ENCODE measurements at places on chromosomes 1 and 21. TPM values are rescaled to one million over a fixed set of nuclear protein-coding genes. Genes with fewer than 3 reads are reported as not detected.

DNA sequence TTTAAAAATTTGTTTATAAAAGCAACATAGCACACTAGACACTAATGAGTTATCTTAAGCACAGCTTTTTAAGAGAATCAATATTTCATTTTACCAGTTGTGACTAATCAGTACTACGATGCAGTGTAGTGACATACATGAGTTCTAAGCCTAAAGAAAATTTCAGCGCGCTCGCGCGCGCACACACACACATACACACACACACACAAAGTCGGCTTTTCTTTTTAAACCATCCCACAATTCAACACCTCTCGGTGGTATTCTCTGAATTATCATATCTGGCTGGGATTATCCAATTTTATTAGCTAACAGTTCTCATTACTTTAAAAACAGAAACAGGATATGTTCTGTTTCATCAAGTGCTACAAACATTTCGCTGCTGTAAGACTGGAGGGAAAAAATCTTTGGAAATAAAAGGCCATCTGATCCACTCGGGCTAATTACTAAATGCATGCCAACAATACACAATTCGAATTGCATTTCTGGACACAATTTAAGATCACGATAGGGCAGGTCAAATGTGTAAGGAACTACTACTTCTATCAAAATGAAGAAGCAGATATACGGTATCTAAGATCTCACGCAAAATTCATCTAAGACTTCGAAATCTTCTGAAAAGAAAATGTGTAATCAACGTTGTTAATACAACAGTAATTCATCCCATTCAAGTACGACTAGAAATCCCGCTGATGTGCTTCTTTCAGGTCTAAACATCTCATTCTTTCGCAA, 1.2 kb downstream of the TUT4 start:
- H3K36me3 ChIP-seq = no peaks in the 10 kb centered on the region
- DNase-seq = peak; percentile 33
- peaks cover 40% of the 10 kb centered on the region for H3K4me1 ChIP-seq
- no peaks in the 10 kb centered on the region for H3K27me3 ChIP-seq
- no peak overlapping the region for H3K4me3 ChIP-seq

The KRTAP7-1 gene
- not detected for total RNA-seq

GRCh38 chr1:100795646-100795985, 76.1 kb downstream of the VCAM1 start:
- no peak for DNase-seq
- peaks cover 3% of the 10 kb centered on the region for H3K27me3 ChIP-seq
- H3K36me3 ChIP-seq = peaks cover 3% of the 10 kb centered on the region
- no peak overlapping the region for H3K4me3 ChIP-seq
- H3K27ac ChIP-seq = no peak overlapping the region

DNA sequence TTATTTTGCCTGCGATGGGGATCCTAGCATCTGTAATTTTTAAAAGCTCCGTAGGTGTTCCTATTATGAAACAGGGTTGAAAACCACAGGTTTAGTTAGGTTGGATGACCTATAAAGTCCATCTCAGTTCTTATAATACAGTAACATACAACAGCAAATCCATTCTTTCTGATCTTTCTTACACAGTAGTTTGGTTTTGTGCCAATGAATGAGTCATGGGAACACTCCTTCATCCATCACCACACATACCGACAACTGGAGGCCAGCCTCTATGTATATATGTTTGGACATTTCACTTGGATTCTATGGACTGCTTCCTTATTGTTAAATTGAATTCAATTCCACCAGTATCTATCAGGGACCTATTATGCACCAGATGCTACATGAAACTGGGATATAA, 118.4 kb upstream of the L1TD1 start:
- H3K27me3 ChIP-seq = no peaks in the 10 kb centered on the region
- DNase-seq = peak; percentile 44
- H3K4me3 ChIP-seq = no peak overlapping the region

DNA sequence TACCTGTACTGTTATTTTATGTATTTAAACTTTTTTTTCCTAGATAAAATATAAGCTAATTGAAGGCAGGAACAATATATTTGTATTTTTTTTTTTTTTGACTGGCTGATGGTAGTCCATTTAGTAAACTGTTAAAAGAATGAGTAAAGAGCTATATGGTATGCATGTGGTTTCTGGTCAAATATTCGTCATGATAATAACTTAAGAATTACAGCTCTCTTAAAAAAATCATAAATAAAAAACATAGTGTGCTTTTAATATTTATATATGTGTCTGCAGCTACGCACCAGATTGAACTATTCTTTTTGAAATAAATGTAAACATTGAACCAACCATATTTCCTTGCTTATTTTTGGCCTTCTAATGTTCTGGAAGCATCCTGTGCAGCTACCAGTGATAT, 272.3 kb upstream of the C1orf105 start:
- no peak for DNase-seq
- peaks cover 61% of the 10 kb centered on the region for H3K4me1 ChIP-seq
- peaks cover 14% of the 10 kb centered on the region for H3K36me3 ChIP-seq
- H3K27ac ChIP-seq = peak overlapping the region; percentile 54
- no peak overlapping the region for H3K4me3 ChIP-seq

DNA sequence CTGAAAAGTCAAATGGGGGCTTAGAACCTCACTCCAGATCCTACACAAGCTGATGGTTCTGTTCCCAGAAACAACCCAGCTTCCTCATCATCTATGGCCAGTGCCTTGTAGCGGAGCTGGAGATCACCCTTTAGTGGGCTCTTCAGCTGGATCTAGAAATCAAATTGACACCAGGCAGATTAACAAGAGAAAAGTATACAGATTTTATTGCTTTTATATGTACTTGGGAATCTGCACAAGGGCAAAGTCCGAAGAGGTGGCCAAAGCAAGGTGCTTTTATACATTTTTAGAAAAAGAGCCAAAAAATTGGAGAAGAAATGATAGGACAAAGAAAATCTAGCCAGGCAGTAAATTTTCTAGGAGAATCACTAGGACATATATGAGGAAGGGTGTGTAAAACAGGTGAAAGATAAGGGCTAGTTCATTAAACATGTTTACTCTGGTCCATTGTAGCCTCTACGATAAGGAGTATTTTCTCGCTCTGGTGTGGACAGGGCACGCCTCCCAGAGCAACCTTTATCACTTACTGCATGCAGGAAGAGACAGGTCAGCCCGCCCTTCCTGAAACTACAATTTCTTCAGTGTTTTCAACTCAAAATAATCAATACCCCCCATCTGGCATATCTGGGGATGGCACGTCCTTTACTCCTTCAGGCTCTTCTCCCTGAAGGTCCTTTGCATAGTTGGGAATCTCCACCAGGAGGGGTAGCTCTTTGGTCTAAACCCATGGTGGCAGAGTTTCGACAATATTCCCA, 14.0 kb upstream of the LGALS8 start:
- peaks cover 16% of the 10 kb centered on the region for H3K27me3 ChIP-seq
- no peak overlapping the region for H3K27ac ChIP-seq
- H3K36me3 ChIP-seq = no peaks in the 10 kb centered on the region
- peaks cover 14% of the 10 kb centered on the region for H3K4me1 ChIP-seq
- no peak overlapping the region for H3K4me3 ChIP-seq

The PADI1 gene
- total RNA-seq = 1.1 TPM

- no peak overlapping the region for H3K4me3 ChIP-seq
- H3K4me1 ChIP-seq = peaks cover 25% of the 10 kb centered on the region
- DNase-seq = no peak
- H3K27me3 ChIP-seq = peaks cover 7% of the 10 kb centered on the region
Observed at GRCh38 chr1:84842748-84843231, 50.2 kb downstream of the LPAR3 start.

The HMCN1 gene
- 1.8 TPM for total RNA-seq

The CD247 gene
- not detected for total RNA-seq

The OR2M3 gene
- total RNA-seq = not detected

DNA sequence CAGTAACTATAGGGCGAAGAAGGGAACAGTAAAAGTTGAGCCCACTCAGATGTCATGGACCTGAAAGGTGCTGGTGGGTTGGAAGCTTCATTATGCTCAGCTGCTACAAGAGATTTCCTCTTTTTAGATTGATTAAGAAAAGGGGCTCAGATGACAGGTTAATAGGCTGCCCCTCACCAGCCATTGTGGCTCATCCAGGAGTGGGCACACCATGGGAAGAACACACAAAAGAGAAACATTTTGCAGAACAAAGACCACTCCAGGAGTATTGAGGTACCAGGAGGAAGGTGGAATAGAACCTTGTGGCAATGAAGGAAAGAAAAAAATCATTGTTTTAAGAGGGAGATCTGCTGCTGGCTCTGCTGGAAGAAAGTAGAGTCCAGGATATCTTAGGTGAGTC, 205.5 kb downstream of the RYR2 start:
- H3K36me3 ChIP-seq = no peaks in the 10 kb centered on the region
- H3K4me1 ChIP-seq = no peaks in the 10 kb centered on the region
- H3K4me3 ChIP-seq = no peak overlapping the region
- no peak overlapping the region for H3K27ac ChIP-seq
- no peak for DNase-seq

- H3K36me3 ChIP-seq = 0 out of 2 replicates have a peak, but pooled peaks cover 7% of the 10 kb centered on the region
- H3K27me3 ChIP-seq = peaks cover 25% of the 10 kb centered on the region
- H3K27ac ChIP-seq = no peak overlapping the region
- H3K4me1 ChIP-seq = no peaks in the 10 kb centered on the region
- no peak overlapping the region for H3K4me3 ChIP-seq
- no peak for DNase-seq
Observed at GRCh38 chr1:151485685-151486255, 25.4 kb upstream of the CGN start.

GRCh38 chr1:2968471-2968881, 52.8 kb upstream of the ACTRT2 start:
- H3K27me3 ChIP-seq = no peaks in the 10 kb centered on the region
- no peak for DNase-seq
- no peaks in the 10 kb centered on the region for H3K36me3 ChIP-seq
- H3K27ac ChIP-seq = no peak overlapping the region
- H3K4me3 ChIP-seq = no peak overlapping the region

The PTGFR gene
- total RNA-seq = 20.3 TPM

The C4BPA gene
- not detected for total RNA-seq

DNA sequence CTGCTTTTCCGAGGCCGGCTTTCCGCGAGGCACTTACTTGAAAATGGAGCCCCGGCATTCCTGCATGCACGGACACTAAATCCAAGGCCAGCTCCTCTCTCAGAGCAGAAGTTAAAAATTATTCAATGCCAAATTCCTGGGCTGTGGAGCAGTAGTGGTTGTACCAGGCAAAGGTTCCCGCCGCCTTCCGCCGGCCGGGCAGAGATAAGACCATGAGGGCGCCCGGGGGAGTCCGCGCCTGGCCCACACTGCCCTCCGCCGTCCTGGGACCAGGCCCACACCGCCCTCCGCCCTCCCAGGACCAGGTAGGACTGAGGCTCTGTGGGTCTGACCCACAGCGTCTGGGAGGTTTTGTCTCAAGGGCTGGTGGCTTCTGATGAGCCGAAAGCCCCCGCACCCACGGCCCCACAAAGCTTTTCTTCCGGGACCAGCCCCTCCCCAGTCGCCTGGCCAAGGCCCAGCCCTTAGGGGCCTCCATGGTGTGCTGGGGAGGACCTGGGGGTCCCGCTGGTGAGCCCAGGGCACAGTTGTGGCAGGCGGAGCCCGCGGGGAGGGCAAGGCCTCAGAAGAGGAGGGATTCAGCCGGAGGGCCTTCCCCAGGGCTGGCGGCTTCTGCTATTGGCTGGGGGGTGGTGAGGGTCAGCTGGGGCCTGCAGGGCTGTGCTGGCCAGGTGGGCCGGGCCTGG, 12.7 kb upstream of the C1orf159 start:
- H3K27me3 ChIP-seq = peaks cover 25% of the 10 kb centered on the region
- no peak for DNase-seq
- peaks cover 6% of the 10 kb centered on the region for H3K4me1 ChIP-seq
- no peaks in the 10 kb centered on the region for H3K36me3 ChIP-seq

GRCh38 chr1:173430677-173431303, 46.3 kb upstream of the PRDX6 start:
- no peaks in the 10 kb centered on the region for H3K36me3 ChIP-seq
- peaks cover 2% of the 10 kb centered on the region for H3K27me3 ChIP-seq
- H3K27ac ChIP-seq = peak overlapping the region; percentile 91
- no peak for DNase-seq
- H3K4me1 ChIP-seq = peaks cover 49% of the 10 kb centered on the region

GRCh38 chr1:153232553-153232952, 15.2 kb downstream of the PRR9 start:
- no peaks in the 10 kb centered on the region for H3K36me3 ChIP-seq
- H3K4me1 ChIP-seq = no peaks in the 10 kb centered on the region
- H3K27me3 ChIP-seq = peaks cover 4% of the 10 kb centered on the region
- no peak overlapping the region for H3K27ac ChIP-seq
- H3K4me3 ChIP-seq = no peak overlapping the region

GRCh38 chr1:108193333-108193732, 6.8 kb downstream of the SLC25A24 start:
- peaks cover 87% of the 10 kb centered on the region for H3K36me3 ChIP-seq
- peaks cover 22% of the 10 kb centered on the region for H3K4me1 ChIP-seq
- no peak overlapping the region for H3K27ac ChIP-seq
- no peak overlapping the region for H3K4me3 ChIP-seq
- DNase-seq = no peak

The DIO1 gene
- not detected for total RNA-seq

DNA sequence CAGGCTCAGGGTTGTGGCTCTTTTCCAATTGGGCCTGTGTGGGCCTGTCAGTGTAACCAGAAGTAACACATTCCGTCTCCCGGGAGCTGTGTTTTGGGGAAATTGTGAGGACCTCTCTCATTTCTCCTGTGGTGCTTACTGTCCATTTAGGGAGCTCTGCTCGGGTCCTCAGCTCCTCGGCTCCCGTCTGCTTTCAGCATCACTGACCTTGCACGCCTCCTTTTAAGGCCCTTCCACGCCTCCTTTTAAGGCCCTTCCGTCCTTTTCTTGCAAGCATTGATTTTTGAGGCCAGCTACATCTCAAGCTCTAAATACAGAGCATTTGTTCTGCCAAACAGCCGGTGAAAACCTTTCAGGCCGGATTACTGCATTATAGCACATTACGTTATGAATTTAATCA, 9.7 kb downstream of the CA6 start:
- peaks cover 3% of the 10 kb centered on the region for H3K36me3 ChIP-seq
- H3K4me3 ChIP-seq = no peak overlapping the region
- peaks cover 21% of the 10 kb centered on the region for H3K27me3 ChIP-seq
- no peak overlapping the region for H3K27ac ChIP-seq

The C1orf74 gene
- 1.9 TPM for total RNA-seq

DNA sequence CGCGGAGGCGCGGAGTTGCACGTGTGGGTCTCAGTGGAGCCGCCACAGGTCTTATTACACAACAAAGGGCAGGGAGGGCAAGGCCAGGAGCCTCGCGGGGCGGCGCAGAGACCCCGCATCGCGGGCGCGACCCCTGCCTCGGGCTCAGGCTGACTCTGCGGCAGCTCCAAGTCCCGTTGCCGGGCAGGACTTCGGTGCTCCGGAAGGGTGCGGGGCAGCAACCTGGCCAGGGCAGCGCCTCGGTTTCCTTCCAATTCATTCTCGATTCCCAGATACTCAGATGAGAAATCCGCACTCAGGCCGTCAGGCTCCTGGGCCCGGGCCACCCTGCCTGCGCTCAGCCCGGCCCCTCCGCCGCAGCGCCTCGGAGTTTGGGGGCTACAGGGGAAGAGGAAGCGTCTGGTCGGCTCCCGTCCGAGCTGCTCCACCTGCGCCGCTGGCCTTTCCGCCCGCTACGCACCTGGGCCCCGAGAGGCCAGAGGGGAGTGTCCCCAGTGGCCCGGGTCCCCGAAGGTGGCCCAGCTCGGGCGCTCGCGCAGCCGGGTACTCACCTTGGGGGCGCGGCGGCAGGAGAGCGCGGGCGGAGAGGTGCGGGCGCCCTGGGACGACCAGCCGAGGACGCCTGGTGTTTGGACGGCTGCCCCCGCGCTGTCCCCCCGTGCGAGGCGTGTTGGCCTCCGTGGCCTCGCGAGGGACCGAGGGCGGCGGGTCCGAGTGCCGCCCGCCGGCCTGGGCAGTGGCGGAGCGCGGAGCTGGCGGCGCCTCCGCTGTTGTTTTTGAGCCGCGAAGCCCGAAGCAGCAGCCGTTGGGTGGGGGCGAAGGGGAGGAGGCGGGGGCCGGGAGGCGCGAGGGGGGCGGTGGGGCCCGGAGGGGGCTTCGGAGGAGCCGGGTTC, 1.1 kb upstream of the PRDM16 start:
- H3K4me1 ChIP-seq = no peaks in the 10 kb centered on the region
- H3K4me3 ChIP-seq = no peak overlapping the region
- H3K27me3 ChIP-seq = peaks cover 22% of the 10 kb centered on the region
- no peaks in the 10 kb centered on the region for H3K36me3 ChIP-seq
